Activated T-cell treated with anti-CD3 and anti-CD28 coated beads for 4 hours (primary cell): ENCODE measurements at places on chromosomes 7 and 10.

DNA sequence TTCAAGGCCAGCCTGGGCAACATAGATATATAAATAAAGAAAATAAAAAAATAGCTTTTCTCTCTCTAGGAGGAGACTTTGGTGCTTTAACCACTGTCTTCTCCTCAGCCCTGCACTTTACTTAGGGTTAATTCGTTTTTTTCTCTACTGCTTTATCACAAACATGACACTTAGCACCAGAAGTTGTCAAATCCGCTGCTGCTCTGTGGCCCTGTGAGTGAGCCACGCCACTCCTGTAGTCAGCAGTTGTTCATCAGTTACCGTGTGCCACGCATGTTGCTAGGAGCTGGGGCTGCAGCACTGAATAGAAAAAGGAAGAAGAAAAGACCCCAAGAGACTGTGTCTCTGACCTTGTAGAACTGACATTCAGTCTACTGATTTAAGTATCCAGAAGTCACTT lies 232.6 kb downstream of the CELF2 start:
- DNase-seq, result no peak

DNA sequence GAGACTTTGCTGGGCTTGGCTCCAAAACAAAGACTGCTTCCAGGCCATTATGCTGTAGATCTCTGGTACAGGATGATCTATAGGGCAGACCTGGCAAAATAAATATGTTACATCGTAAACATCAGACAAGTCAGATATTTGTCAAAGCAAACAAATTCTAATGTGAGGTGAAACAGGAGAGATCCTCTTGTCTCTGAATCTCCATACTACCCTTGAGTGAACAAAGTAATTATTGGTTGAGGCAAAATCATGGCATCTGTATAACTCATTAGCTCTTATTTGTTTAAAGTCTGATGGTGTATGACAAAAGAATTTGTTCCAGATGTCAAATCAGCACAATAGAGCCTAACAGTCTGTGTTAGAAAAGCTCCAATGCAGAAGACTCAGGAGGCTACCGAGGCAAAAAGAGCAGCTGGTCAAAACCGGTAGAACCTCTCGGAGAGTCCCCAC lies 1291.5 kb downstream of the TYW1 start:
- DNase-seq, result no peak

DNA sequence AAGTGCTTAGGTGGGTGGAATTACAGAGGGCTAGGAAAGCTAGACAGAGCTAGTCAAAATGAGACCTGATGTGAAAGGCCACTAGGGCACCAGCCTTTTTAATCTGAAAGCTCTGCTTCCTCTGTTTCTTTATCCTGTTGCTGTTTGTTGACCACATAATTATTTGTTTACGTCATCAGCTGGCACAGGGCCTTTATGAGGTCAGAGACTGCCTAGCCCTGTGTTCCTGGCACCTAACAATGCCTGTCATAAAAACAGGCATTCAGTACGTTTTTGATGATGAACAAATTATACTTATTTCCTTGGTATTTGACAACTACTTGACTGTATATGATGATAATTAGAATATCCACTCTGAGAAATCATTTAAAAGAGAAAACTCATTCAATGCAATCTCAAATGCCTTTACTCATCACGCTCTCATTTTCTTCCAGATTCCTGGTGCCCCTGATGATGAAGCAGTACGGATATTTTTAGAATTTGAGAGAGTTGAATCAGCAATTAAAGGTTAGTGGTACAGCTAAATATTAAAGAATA lies 26.0 kb downstream of the RBM17 start:
- DNase-seq, result no peak

- no peak for DNase-seq
These were observed 87.3 kb upstream of the TES start for GRCh38 chr7:116122972-116123595.

DNA sequence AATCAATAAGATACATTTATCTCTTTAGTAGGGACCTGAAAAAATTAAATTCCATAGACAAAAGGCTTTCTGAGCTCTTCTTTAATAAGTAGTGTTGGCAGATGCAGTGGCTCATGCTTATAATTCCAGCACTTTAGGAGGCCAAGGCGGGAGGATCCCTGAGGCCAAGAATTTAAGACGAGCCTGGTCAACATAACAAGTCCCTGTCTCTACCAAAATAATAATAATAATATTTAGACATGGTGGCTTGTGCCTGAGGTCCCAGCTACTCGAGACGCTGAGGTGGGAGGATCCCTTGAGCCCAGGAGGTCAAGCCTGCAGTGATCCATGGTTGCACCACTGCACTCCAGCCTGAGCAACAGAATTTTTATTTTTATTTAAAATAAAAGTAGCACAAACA lies 280.8 kb downstream of the ADK start:
- DNase-seq, result no peak

DNA sequence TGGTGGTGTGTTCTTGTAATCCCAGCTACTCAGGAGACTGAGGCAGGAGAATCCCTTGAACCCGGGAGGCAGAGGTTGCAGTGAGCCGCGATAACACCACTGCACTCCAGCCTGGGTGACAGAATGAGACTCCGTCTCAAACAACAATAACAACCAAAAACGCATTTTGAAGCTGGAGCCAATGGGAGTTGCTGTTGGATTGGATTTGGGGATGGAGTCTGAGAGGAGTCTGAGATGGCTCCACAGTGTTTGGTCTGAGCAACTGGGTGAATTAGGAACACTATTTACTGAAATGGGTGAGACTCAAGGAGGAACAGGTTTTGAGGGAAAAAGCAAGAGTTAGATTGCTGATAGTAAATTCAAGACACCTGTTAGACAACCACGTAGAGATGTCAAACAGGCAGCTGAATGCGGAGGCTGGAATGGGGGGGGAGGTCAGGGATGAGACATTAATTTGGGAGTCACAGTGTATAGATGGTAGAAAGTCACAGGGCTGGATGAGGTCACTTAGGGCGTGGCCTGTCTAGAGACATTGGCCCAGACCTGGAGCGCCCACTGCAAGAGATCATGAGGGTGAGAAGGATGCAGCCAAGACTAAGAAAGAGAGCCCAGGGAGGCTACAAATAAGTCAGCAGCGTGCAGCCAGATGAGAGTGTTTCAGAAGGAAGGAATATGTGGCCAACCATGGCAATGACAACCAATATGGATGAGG lies 56.4 kb downstream of the CYCS start:
- no peak for DNase-seq

GRCh38 chr10:21173802-21174714 lies 276.9 kb upstream of the NEBL start:
- no peak for DNase-seq

DNA sequence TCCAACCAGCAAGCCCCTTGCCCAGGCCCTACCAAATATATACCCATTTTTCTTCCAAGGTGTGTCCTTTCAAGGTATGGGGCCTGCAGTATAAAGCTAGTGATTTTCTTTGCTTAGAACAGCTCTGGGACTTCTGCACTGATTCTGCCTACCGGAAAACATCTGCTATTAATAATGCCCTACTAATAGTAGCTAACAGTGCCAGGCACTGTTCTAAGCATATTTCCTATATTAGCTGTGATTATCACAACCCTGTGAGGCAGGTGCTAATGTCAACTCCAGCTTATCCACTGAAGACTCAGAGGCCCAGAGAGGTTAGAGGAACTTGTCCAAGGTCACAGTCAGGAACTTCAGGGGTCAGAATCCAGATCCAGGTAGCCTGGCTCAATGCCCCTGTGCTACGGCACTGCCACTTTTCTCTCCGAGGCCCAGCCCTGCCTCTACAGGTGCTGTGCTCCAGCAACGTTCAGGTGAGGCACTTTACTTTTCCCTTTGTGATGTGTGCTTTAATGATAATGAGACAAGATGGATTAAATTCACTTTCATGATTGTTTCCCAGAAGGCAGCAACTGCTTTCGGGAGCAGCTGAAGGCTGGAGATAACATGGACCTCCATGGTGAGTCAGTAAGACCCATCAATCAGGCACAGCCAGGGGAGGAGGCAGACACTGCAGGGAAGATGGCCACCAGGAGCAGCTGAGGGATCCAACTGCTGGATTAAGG lies 26.7 kb downstream of the TAS2R41 start:
- DNase-seq, result no peak

DNA sequence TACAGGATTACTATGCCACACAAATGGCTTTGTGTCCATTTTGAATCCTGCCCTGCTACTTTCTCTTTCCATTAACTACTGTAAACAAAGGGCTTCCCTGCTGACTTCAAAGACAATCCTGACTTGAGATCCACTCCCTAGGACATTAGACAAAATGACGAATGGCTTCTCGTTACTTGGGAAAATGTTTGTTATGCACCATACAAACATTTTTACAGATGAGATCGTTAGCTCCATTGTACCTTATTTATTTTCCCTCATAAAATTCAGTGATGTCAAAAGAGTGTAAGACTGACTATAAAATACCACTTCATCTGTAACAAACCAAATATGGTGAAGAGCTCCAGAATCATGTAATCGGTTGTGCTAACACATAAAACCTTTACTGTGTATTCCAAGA lies 121.8 kb downstream of the CD36 start:
- DNase-seq, result no peak

GRCh38 chr7:102068846-102069245 lies 217.8 kb upstream of the SH2B2 start:
- no peak for DNase-seq

- no peak for DNase-seq
These were observed 82.1 kb downstream of the PDGFA start for GRCh38 chr7:437329-438251.

DNA sequence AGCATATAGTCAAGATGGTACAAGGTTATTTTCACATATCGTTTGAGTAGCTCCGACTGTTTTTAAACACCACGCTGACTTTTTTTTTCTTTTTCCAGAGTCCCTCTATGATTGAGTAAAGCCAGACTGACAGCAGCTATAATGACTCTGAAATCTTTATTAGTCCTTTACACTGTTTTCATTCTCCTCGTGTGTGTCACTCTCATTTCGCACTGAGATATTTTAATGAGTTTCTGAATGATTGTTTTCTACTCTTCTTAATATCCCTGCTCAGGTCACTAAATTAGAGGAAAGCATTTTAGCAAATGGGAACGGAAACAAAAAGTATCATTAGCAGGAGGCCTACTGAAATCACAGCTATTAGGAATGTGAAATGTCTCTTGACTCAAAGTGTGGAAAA lies 162.3 kb upstream of the MTPN start:
- DNase-seq, result no peak

DNA sequence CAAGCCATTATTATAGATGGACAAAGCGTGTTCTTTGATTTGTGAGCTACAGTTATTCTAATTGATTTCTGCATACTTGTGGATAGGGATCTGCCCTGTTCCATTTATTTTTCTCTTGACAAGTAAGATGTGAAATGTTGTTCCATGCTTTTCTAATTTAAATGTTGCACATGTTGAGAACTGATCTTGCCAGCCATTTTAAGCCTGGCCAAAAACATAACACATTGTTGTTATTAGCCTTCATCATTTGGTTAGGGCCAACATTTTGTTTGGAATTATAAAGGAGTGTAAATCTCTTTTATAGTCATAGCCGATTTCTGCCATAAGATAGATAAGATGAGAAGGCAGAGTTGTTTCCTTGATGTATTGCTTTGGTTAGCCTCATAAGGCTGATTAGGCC lies 117.0 kb downstream of the WNT2 start:
- no peak for DNase-seq

- no peak for DNase-seq
These were observed 126.8 kb downstream of the RSU1 start for GRCh38 chr10:16690417-16690816.

DNA sequence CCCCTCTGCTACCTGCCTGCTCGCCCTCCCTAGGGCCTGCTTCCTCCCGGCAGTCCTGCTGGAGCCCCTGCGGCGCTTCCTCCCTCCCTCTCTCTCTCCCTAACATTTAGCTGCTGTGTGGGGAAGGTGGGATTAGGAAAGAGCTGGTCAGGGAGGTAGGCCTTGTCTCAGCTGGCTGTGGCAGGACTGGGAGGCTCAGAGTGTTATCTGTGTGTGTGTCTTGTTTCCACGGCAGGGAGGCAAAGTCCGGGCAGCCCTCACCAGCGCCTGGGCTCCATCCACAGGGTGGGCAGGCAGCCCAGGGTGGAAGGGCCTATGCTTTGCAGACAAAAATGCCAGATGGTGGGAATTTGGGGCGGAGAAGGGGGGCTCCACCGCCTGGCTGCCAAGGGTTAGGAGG lies 105.7 kb downstream of the RPS24 start:
- no peak for DNase-seq

DNA sequence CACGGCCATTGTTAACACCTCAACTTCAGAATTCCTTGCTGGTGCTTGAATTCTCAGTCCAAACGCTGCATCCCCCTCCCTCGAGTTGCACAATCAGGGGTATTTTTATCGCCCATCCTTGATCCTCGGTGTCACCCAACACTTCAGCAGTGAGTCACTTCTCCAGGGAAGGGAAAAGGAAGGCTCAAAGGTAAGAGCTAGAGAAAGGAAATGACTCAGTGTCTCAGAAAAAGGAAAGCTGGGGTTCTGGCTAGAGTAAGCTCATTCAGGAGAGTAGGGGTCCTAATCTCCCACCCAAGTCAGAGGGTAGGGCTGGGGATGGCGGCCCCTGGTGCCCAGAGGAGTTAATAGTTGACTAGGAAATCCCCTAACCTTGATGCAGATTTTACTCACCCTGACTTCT lies 39.8 kb upstream of the TRIM8 start:
- no peak for DNase-seq

DNA sequence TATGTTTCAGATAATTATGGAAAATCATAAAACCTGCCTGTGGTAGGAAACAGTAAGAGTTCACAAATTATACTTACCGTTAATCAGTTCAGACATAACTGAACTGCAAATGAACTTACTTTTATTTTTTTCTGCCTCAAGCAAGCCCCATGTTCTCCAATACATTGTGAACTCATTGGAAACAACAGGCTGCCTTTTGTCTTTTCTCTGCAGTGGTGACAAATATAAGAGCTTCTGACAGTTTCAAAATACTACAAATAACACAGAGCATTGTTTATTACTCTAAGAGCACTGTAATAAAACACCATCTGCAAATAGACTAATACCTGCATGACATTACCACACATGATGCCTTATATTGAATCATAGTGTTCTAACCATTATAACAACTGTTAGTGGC lies 94.0 kb upstream of the CDCA7L start:
- no peak for DNase-seq

- DNase-seq, result no peak
These were observed 57.1 kb downstream of the SLIT1 start for GRCh38 chr10:97128516-97129154.

DNA sequence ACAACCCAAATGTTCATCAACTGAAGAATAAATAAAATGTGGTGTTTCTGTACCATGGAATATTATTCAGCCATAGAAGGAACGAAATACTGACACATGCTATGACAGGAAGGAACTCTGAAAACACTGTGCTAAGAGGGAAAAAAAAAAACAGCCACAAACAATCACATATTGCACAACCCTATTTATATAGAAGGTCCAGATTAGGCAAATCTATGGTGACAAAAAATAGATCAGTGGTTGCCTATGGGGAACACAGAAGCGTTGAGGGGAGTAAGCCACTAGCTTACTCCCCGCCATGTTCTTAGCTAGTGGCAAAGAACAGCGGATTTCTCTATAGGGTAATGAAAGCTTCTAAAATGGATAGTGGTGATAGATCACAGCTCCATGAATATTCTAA lies 198.4 kb downstream of the TPST1 start:
- DNase-seq, result no peak
